Keratinocyte (primary cell): ENCODE measurements at places on chromosomes 12 and 14. TPM values are rescaled to one million over a fixed set of nuclear protein-coding genes. Genes with fewer than 3 reads are reported as not detected.

Gene GPD1
- polyA plus RNA-seq: 0.13 to 0.22 TPM (median 0.17 TPM) in 3 replicates

Gene EFS
- 1.4 to 2.1 TPM (median 1.7 TPM) in 3 replicates for polyA plus RNA-seq

Gene MSRB3
- polyA plus RNA-seq: 11.5 to 12.7 TPM (median 12.3 TPM) in 3 replicates

Gene TAS2R20
- polyA plus RNA-seq: 0.08 to 0.43 TPM (median 0.41 TPM) in 3 replicates

Gene KCNMB4
- polyA plus RNA-seq: 0.42 to 1.5 TPM (median 0.77 TPM) in 3 replicates

Gene SYT1
- polyA plus RNA-seq: 4.6 to 10.5 TPM (median 6.1 TPM) in 3 replicates

Gene PNP
- 227 to 325 TPM (median 243 TPM) in 3 replicates for polyA plus RNA-seq

Gene ABCC9
- polyA plus RNA-seq: under 0.01 to 0.01 TPM in 2 of 3 replicates, not detected in the other
